ENCODE measurements at places on chromosomes 7 and 10. TPM values are rescaled to one million over a fixed set of nuclear protein-coding genes. Genes with fewer than 3 reads are reported as not detected.

INHBA gene
- 2.5 TPM for total RNA-seq

DPYSL4 gene
- 1.6 TPM for total RNA-seq

GOLGA7B gene
- under 0.01 TPM for total RNA-seq

WDFY4 gene
- total RNA-seq, result not detected

KRIT1 gene
- 42.0 TPM for total RNA-seq

HTRA1 gene
- total RNA-seq, result 310 TPM

DGKI gene
- total RNA-seq, result 3.5 TPM

MRPS17 gene
- total RNA-seq, result 12.9 TPM

OR2A42 gene
- not detected for total RNA-seq

CLRN3 gene
- total RNA-seq, result not detected

LRIT1 gene
- not detected for total RNA-seq

TAF3 gene
- 2.9 TPM for total RNA-seq

DNAH11 gene
- total RNA-seq, result under 0.01 TPM

FOXP2 gene
- 11.8 TPM for total RNA-seq

DOCK4 gene
- total RNA-seq, result 8.1 TPM

PRPS1L1 gene
- total RNA-seq, result not detected

GBX1 gene
- not detected for total RNA-seq

ANKMY2 gene
- total RNA-seq, result 12.5 TPM

AKR1C3 gene
- 139 TPM for total RNA-seq

STAG3 gene
- 1.6 TPM for total RNA-seq

WNT8B gene
- total RNA-seq, result not detected

EPHB6 gene
- total RNA-seq, result 3.1 TPM

NEUROG3 gene
- total RNA-seq, result not detected
